Kidney tubule cell (primary cell): ENCODE measurements at places on chromosomes 7 and 10.

- no peak for DNase-seq
Observed at GRCh38 chr10:36344240-36345174, 702.4 kb upstream of the FZD8 start.

DNA sequence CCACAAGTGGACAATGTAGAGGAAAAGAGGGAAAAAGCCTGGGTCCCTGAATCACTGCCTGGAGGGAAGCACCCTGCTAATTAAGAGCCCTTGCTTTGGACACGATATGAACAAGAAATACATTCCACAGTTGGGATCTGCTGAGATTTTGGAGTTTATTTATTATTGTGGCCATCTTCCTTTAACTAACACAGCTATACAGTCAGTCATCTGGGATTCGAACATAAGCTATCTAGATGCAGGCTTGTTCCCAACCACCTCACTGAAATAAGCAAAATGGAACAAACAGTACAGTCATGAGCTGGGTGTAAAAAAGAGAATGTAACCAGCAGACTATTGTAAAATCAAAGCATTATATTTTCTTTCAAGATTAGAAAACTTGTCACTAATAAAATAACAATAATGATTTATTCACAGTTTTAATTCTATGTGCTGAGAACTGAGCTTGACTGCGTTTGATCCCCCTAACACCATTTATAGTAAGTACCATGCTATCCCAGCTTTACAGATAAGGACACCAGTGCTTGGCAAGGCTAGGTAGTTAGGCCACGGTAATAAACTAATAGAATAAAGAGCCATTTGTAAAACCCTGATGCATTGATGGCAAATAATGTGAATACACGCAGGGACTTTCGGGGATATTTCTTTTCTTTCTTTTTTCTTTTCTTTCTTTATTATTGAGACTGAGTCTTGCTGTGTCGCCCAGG lies 223.8 kb upstream of the KLF6 start:
- DNase-seq = no peak

GRCh38 chr7:30903146-30903545 lies 8.5 kb upstream of the AQP1 start:
- DNase-seq = no peak

DNA sequence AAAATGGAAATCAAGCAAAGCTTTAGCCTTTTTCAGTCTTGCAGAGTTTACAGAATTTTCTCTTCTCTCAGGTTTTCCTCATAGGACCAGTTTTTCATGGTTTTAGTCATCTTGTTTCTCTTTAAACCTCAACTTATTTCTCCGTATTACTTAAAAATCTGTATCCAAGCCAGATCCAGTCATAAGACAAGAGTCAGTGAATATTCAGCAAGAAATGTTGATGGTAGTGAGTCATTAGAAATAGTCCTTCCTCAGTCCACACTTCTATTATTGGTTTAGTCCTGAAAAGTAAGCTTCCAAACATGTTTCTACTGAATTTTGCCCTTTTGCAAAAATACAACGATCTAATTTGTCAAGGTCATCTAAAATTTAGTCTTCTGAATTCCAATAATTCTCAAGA lies 107.0 kb downstream of the VIM start:
- DNase-seq = peak; percentile 69

GRCh38 chr10:15146366-15146765 lies 22.1 kb downstream of the NMT2 start:
- no peak for DNase-seq

GRCh38 chr10:24008164-24009091 lies 200.5 kb upstream of the KIAA1217 start:
- DNase-seq = peak; percentile 87

DNA sequence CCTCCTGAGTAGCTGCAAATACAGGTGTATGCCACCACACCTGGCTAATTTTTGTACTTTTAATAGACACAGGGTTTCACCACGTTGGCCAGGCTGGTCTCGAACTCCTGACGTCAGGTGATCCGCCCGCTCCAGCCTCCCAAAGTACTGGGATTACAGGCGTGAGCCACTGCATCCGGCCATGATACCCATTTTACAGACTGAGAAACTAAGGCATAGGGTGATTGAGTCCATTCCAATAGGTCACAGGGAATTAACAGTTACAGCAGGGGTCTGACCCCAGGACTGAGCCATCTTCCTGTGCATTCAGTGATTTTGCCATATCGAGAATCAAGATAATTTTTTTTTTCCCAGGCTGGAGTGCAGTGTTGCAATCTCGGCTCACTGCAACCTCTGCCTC lies 12.3 kb upstream of the CTBP2 start:
- DNase-seq = no peak

DNA sequence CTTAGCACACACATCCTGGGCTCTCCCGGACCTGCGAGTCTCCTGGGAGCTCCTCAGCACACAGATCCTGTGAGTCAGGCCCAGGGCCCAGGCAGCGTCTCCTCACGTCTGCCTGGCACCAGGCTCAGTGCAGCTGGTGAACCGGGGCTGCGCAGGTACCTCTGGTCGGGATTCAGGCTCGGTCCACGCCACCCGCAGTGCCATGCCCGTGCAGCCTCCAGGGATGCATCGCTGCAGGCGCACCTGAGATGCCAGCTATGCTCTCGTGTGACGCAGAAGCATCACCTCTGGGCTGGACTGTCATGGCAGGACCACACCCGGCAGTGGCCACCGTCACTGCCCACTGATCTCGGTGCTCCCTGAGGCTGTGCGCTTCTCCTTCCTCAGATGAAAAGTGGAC lies 52.0 kb downstream of the NKX6-2 start:
- DNase-seq = no peak

- DNase-seq = peak; percentile 20
Observed at GRCh38 chr7:42624471-42624870, 287.4 kb downstream of the C7orf25 start.

DNA sequence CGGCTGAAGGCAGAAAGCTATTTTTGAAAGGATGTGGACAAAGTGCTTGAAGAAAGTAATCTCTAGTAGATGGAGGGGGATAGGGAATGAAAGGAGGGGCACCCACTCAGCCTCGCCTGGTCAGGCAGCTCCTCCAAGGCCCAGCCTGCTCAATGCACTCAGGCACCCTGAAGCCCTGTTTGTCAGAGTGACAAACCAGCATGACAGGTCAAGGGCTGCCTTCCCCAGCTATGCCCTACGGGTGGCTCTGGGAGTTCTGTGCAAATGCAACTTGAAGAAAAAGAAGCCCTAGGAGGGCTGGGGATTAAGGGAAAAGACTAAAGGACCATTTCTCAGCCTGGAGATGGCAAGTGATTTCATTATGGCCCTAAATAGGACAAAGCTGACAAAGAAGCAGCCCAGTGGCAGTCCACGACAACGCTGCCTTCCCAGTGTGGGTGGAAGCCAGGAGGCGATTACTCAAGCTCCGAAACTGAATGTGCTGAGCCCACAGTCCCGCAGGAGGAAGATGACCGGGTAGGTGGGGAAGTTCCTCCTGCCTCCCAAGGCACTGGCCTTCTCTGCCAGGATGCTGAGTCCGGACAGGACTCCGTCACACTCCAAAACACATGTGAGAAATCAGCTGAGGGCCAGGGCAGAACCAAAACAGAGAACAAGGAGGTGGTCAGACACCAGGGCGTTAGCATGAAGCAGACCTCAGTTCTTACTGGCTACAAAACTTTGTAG lies 16.3 kb downstream of the LIPA start:
- no peak for DNase-seq

DNA sequence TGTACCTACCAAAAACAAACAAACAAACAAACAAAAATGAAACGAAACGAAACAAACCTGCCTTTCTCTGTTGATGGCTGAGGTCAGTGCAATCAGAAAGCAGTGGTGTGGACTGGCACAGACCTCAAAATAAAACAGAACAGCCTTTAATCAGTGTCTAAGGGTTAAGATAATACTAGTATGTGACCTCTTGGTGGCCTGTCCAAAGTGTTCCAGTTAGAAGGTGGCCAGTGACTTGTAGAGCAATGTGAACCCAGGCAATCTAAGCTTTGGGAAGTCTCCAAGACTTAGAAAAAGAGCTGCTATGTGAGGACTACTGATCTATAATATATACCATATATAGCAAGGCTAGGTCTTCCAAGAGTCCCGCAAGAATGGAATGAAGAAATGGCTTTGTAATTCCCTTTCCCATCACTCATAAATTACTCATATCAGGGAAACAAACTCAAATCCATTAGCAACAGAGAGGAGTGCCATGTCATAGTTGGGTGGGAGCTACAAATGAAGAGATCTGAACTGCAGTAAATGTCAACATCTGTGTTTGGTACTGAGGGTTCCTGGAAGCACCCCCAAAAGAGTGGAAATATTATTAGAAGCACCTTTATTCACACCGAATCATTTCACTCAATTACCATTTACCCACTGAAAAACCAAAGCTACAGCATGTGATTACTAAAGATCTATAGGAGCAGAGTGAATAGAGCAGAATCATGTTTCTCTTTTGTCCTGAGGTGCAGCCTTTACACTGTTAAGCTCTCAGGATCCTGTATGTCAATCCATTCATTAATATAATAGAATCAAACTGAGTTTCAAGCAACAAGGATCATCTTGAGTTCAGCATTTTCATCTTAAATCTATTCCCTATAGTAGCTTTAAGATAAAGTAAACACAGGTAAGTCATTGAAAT lies 28.0 kb downstream of the ABLIM1 start:
- DNase-seq = peak; percentile 65

DNA sequence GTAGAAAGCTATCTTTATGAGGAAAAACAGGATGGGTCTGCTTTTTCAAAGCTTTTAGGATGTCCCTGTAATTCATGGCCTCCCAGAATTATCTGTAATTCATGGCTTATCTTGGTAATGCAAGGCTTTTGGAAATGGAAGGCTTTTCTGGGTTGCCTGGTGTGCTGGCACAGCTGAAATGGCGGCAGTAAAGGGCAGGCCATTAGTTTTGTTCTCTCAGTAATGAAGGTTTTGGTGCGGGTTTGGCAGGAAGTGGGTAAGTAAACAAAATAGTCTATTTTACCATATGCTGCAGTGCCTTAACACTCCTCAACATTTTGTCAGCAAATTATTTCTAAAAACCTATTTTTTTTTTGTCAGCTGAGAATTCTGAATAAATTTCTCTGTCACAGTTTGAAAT lies 69.3 kb downstream of the LRGUK start:
- DNase-seq = no peak

DNA sequence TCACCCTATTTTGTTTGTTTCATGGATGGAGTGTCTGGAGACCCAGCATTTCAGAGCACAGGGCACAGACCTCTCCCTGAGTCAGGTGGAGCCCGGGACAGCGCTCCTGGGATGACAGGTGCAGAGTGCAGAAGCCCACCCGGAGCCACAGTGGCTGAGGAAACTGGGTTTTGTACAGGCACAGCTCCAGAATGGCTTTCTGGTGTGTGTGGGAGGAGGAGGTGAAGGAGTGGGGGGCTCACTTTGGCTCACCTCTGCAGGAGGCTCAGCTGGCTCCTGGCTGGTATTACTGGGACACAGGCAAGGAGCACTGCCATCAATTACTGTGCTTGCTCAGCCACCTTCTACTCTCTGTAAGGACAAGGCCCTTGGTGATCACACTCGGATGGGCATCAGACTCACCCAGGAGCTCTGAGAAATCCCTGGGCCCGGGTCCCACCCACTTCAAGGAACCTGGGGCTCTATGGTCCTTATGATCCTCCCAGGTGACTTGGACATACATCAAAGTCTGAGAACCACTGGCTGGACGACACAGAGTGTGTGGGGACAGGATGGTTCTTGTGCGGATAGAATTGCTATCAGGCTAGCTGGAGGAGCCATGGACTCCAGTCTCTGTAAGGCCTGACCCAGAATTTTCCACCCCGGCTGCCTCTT lies 221.1 kb upstream of the ZNF32 start:
- DNase-seq = no peak

DNA sequence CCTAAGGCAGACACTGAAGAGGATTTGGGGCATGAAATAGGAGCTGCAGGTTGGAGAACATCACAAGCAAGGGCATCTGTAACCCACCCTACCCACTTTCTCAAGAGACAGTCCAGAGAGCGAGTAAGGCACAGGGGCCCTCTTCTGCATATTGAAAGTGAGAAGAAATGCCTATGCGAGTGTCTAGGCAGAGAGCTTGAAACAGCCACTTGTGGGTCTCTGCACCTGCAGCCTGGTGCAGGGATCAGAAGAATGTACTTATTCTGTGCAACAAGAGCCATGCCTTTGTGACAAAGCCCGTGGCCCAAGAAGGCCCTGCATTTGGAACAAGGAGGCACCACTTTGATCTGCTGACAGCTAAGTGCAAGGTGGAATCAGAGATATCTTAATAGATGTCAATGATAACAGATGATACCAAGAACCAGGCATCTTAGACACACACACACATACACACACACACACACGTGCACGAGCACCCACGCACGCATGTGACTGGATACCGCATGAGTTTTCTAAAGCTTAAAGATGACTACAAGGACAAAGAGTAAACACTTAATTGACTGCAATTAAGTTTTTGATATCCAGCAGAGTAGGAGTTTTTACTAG lies 89.3 kb downstream of the NPSR1 start:
- no peak for DNase-seq

GRCh38 chr7:39313974-39314373 lies 252.2 kb upstream of the YAE1 start:
- DNase-seq = peak; percentile 34

DNA sequence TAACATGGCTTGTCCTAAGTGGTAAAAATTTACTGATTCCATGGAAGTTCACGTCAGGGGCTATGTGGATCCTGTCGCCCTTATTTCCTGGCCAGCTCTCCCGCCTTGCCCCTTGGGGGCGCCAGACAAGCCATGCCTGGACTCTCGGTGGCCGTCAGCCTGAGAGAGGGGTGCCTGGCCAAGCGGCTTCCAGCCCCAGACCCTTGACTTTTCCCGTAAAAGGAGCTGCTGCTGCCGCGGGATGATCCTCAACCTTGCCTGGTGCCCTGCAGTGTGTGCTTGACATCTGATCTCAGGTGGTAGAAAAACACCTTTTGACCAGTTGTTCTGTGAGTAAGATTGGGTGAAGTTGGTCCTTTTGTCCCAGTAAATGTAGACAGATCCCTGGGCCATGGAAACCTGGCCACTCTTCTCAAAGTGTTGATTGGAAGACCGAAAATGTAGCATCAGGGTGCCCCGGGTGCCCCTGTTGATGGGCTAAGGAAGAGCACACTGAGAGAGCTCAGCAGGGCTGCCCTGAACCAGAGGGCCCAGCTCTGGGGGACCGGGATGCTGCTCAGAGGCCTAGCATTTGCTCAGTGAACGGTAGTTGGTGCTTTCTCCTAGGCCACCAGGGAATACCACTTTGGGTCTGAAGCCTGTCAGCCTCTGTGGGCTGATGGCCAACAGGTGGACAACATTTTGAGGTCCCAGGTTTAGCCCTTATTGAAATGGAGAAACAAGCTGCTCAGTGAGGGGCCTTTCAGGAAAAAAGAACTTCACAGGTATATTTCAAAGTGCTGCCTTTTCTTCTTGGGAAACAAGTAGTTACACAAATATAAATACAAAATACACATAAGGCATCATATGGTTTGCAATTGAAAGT lies 162.5 kb downstream of the LRMDA start:
- peak; percentile 30 for DNase-seq

GRCh38 chr10:127148066-127148932 lies 48.1 kb downstream of the INSYN2A start:
- peak; percentile 91 for DNase-seq
